NCI-H1930 (cell line): ENCODE measurements at places on chromosomes 5 and 9.

- peak; percentile 12 for DNase-seq
Measured at GRCh38 chr5:145681686-145682085, 153.5 kb downstream of the PRELID2 start.

- no peak for DNase-seq
Measured at GRCh38 chr9:107707428-107707837, 217.9 kb upstream of the KLF4 start.

DNA sequence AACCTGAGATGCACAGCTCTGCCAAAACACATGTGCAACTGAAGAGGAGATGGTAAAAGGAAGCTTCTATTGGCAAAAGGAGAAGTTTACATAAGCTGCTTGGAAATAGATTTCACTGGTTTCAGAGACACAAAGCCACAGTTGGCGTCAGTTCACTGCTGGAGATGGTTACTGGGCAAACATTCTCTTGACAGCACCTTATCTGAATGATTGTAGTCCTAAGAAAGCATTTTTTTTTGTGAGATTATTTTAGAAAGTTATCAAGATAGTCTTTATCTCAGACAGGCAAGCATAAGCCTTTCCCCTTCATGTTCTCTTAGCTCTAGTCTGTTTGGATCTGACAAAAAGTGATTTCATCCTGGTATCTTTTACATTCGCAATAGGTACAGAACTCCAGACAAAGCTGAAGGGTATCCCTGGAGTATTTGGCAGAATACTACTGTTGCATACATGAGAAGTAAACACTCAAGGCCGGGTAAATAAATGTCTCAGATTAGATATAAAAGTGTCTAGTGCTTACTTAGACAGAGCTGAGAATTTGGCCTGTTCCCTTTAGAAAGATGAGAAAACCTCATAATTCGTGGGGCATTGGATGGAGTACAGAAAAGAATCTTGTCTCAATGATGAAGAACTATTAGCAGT lies 1668.0 kb upstream of the NUDT12 start:
- DNase-seq = no peak

GRCh38 chr9:78525986-78526560 lies 229.1 kb downstream of the PSAT1 start:
- no peak for DNase-seq

DNA sequence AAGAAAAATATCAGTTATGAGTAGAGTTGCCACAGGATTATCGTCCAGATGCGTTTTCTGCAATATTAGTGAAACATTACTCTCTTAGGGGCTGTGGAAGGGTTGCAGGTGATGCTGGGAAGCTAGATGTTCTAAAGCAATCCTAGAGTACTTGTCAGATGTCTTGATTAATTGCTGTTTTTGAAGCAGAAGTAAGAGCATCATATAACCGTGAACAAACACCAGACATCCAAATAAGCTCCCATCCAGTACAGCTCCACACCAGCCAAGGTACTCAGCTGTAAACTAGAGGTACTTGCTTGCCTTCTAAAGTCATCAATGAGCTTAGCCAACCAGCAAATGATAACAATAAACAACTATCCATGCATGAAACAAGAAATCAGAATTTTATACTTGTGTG lies 131.1 kb downstream of the ST8SIA4 start:
- no peak for DNase-seq

DNA sequence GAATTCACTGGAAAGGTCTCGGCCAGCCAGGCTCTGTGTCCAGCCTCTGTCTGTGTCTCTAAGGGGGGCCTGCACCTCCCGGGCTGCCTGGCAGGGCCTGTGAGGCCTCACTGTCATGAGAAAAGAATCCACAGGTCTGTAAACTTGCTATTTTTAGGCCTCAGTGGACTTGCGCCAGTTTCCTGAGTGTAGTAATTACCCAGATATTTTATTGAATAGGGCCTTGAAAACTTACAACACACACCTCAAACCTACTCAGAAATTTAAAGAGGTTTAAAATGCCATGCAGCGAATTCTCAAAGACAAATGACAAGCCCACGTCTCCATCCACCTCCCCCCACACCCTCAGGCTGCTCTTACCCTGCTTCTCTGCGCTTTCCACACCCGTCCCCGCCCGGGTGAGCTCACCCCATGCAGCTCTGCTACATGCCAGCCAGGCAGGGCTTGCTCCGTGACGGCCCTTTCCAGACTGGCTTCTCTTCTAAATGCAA lies 8.8 kb upstream of the TENT4A start:
- DNase-seq = no peak

- peak; percentile 9 for DNase-seq
Measured at GRCh38 chr5:115626445-115626823, 598 bp upstream of the TMED7 start.

DNA sequence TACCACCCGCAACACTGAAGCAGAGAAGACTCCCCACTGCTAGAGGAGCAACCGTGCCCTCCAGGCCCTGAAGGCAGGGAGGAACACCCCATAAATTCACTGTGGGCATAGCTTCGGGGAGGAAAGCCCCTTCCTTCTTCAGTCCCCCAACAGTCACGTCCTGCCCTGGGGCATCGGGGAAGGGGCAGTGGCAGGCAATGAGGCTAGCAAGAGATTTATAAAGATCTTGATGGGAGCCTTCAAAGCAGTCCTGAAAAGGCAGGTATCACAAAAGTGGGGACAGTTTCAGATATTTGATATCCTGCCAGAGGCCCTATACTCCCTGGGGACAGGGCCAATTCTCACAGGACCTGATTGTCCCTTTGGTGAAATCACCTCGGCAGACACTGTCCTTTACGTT lies 16.9 kb upstream of the TRIM14 start:
- no peak for DNase-seq

- DNase-seq = no peak
Measured at GRCh38 chr9:1411826-1412225, 361.7 kb downstream of the DMRT2 start.

GRCh38 chr9:99607842-99608448 lies 213.7 kb upstream of the NR4A3 start:
- no peak for DNase-seq

DNA sequence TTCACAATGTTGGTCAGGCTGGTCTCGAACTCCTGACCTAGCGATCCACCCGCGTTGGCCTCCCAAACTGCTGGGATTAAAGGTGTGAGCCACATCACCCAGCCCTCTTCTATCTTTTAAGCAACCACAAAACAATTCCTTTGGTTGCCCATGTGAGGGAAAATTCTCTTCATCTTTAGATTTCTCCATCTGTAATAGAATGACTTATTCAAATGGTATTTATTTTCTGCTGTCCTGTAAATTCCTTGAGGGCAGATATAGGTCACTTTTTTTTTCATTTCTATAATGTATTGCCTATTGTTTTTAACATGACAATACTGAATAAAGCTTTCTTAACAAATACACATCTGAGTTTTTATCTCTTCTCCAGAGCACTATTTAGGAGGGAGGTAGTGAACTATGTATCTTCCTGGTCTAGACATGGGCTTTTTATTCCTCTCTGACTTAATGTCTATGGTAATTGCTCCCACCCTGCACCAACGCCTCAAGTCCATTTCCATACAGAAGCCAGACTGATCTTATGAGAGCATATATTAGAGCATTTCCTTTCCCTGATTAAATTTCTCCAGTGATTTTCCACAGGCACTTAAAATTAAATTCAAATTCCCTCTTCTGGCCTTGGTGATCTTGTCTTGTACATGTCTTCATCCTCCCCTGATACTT lies 595.6 kb downstream of the CAAP1 start:
- no peak for DNase-seq

GRCh38 chr5:140348104-140348503 lies 1.7 kb upstream of the HBEGF start:
- DNase-seq = no peak

DNA sequence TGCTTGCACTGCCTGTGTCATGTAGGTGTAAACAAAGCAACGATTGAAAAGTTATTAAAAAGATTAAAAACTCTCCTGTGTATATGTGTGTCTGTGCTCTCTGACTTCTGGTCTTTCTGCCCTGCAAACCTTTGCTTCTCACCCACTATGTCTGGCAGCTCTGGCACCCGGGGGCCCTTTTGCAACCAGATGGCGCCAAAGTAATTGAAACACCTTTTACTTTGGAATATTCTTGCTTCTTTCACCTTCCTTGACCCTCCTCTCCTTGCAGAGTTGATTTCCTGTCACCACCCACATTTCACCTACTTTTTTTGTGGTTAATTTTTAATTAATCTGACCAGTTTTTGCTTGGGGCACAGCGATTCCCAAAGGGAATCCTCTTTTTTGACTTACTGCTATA lies 275.5 kb downstream of the ARHGEF28 start:
- no peak for DNase-seq

DNA sequence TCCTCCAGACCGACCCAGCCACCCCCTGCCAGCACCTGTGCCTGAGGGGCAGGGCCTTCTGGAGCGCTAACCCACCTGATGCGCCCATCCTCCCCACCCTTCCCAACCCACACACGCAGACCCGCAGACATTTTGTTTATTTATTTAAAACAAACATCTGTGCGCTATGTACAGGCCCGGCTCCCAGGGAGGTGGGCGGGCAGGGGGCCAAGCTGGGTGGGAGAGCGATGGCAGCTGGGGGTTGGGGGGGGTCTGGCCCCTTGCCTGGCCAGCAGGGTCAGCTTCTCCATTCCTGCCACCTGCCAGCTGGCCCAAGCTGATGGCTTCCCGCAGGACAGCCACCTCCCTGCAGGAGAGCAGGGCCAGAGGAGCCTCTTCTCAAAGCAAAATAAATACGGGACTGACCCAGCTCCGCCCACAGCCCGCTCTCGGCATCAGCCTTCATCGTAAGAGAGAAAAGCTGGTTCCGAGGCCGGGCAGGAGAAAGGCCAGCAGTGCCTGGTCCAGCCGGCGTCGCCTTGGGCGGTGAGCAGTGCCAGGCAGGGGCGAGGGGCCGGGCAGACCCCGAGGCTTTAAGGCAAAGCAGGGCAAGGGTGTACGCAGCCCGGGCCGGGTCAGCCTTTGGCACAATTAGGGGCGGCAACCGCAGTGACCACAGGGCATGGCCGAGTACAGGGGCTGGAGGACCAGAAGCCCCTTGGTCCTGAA lies 10.9 kb upstream of the CLIC3 start:
- DNase-seq = no peak

GRCh38 chr9:5184776-5185175 lies 663 bp downstream of the INSL6 start:
- DNase-seq = no peak

- no peak for DNase-seq
Measured at GRCh38 chr5:6698696-6699095, 14.5 kb upstream of the TENT4A start.

GRCh38 chr9:130989391-130989790 lies 19.6 kb upstream of the LAMC3 start:
- DNase-seq = no peak

- DNase-seq = no peak
Measured at GRCh38 chr9:116594547-116594946, 92.6 kb upstream of the TRIM32 start.

DNA sequence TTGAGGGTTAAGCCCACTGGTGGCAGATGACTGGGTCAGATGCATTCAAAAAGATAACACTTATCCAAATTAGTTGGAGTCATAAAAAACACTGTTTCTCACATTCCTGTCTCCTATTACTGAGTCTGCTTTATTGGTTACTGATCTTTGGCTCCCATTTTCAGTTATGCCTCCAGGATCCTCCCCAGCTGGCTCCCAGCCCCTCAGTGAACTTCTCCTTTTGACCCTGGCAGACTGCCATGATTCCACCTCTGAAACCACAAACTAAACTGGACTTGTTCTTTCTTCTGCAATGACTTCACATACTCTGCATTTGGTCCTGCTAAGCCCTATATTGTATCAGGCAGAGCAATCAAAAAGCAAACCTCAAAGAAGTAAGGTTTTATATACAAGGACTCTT lies 860.8 kb upstream of the DMAC1 start:
- no peak for DNase-seq

DNA sequence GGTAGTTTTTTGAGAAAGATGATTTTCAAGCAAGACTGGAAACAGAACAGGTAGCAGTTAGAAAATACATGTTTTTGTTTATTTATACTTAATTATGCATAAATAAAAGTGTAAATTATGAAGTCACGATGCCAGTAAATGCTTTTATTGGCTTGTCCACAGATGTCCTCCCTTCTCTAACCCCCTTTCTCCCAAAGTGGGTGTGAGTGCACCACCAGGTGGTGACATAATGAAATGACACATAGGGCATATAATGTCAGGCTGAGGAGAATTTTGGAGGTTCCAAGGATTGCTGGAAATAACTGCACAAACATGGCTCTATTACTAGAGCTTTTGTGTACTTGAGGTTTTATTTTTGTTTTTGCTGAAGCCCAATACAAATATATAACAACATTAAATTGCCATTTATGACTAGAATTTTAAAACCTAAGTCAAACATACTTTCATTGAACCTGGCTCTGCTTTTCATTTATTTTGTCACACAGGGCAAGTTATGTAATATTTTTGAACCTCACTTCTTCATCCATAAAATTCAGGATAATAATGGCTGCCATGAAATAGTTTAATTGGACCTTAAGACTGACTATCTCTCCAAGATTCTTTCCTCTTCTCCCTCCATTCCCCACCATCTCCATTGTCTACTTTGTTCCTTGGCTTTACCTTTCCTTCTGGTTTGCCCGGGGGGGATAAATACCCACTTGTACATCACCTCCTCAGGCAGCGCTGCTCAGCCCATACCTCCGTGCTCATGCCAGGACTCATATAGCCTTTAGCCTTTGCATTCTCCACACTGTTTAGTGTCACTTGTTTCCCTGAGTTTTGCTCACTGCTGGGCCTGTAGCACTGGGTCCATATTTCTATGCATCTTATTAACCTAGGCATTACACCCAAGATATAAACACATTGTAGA lies 168.8 kb downstream of the PDE4D start:
- DNase-seq = no peak

- no peak for DNase-seq
Measured at GRCh38 chr9:19651681-19652080, 137.2 kb downstream of the SLC24A2 start.

DNA sequence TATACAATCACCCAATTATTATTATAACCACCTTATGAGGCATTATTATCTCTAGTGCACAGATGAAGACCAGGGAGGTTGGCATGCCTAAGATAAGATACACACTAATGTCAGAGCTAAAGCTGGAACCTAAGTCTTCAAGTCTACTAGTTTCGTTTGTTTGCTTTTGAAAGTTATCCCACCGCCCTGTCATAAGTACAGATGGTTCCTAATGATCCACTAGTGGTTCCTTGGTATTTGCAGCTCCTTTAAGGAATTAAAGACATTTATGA lies 14.1 kb downstream of the NDUFA8 start:
- no peak for DNase-seq

- DNase-seq = no peak
Measured at GRCh38 chr9:20561531-20561930, 60.8 kb downstream of the MLLT3 start.

DNA sequence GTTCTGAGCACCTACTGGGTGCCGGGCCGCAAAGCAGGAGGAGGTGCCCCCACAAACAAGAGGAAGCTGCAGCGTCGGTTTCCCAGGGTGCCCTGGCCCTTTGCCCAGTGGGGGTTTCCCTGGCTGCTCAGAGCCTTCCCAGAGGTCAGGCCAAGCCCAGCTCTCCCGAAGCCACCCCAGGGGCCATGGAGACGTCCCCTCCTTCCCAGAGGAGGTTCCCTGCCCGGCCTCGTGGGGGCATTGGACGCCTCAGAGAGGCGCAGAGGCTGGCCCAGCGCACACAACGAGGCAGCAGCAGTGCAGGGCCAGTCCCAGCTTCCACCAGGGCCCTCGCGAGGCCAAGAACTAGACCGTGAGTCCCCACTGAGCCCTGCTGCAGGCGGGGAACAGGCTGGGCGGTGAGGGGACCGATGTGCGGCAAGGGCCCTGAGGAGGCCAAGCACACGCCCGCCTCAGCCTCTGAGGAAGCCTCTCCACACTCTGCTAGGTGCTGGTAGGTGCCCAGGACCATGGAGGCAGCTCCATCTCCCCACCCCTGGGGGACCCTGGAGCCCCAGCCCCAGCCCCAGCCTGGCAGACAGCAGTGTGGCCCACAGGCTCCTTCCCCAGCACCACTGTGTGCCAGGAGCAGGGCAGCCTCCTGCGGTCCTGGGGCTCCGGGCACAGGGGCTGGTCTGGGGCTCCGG lies 7.0 kb downstream of the DIPK1B start:
- DNase-seq = no peak
